CD8-positive, alpha-beta T cell (primary cell): ENCODE measurements at places on chromosomes 11 and 22.
A peak's percentile ranks its signal among the peaks of the same experiment; 100 is the strongest.

DNA sequence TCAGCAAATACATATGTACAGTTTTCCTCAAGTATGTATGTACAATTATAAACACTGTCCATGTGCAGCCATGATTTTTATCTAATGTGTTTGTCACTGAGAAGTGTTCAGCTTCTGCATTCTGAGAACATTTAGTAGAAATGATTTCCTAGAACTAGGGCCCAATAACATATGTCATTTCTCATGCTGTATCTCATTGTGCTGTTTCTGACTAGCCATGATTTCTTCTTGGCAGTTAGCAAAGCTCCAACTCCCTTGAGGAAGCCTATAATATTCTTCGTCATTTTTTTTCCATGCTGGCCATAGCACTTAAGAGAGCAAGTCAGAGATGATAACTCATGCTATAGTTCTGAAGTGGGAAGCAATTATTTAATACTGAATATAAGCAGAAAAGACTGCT, 187.8 kb downstream of the DDX10 start:
- DNase-seq: no peak

GRCh38 chr22:41557401-41558240, 3.2 kb upstream of the CSDC2 start:
- no peak for DNase-seq

DNA sequence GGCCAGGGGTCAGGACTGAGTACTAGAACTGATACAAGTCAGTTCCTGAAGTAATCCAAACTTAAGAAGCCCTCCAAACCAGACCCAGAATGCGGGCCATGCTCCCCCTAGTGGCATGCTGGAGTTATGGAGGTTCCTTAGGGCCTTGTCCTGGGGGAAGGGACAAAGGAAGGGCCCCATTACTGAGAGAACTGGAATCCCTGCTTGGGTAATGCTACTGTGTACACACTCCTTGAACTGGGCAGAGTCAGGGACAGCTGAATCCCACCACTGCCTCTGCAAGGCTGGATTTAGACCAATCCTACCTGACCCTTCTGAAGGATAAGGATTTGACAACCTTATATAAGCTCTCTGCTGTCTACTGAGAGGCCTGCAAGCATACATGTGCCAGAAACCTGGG, 97.3 kb upstream of the AKIP1 start:
- peak; percentile 4 for DNase-seq

GRCh38 chr22:30235687-30236170, 10.8 kb downstream of the LIF start:
- DNase-seq: no peak

GRCh38 chr11:82858133-82858532, 42.1 kb downstream of the PRCP start:
- no peak for DNase-seq

DNA sequence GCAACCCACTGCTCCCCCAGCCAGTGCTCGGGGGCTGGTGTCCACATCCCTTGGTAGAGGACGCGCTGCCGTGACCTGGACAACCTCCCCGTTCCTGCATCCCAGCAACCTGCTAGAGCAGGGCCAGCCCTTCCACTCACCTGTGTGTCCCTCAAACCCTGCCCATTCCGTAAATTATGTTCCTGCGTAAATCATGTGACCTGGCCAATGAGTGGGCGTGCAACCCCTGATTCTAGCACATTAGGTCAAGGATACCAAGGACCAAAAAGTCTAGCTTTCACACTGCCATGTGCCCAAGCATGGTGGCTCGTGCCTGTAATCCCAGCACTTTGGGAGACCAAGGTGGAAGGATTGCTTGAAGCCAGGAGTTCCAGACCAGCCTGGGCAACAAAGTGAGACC, 25.7 kb downstream of the CD5 start:
- DNase-seq: no peak

- peak; percentile 51 for DNase-seq
Observed at GRCh38 chr11:2196970-2197770, 25.6 kb upstream of the TH start.

DNA sequence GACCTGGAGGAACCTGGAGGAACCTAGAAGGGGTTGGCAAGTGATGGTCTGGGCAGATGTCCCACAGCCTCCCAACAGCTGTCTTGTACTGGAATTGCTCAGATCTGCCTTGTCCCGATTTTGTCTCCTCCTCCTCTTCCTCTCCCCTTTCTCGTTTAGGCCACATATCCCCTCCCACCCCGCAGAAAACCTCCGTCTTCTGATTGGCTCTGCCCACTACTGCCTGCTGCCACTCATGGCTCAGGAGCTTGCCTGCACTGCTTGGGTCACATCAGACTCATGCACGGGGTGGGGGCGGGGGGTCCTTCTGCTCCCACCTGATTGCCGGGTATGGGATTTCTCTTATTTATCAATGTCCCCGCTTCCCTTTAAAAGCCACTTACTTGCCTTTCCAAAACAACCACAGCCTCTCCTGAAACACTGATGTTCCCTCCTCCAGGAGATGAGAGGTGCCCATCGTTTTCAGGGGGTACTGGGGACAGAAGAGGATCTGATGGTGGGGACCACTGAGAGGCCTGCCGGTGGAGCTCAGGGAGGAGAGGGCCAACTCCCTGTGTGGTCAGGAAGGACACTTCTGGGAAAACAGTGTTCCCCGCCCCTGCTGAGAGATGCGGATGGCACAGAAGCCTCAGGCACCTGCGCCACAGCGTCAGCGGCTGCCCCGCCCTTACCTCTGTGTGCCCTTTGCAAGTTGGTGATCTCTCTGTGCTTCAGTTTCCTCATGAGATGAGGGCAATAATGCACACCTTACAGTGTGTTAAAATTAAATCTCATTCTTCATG, 14.7 kb downstream of the TOM1 start:
- DNase-seq: no peak

DNA sequence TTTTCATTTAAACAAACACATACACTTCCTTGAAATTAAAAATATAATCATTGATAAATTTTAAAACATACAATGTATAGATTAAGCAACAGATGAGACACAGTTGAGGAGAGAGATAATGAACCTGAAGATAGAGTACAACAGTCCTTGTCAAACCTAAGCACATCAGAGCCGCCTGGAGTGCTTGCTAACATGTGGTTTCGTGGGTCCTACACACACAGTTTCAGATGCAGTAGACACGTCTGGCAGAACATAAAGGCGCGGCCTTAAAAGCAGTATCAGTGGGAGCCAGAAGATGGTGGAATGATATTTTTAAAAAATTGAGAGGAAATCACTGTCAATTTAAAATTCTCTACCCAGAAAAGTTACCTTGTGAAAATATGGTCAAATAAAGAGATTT, 134.4 kb downstream of the MPPED1 start:
- no peak for DNase-seq

DNA sequence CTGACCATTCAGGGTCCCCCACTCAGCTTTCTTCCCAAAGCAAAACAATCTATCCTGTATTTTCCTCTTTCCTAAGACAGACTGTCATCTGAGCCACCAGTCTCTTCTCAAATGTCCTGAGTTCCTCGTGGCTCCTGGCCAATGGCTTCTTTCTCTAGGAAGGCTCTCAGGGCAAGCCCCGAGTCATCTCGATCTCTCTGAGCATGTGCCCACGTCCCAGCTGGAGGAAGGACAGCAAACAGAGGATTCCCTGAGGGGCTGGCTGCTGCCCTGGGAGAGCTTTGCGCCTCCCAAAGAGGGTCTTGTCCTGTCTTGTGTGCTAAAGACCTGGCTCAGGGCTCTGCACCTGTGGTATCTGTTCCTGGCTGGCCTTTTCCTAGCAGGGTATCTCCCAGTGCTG, 8.3 kb downstream of the SLC37A2 start:
- no peak for DNase-seq

DNA sequence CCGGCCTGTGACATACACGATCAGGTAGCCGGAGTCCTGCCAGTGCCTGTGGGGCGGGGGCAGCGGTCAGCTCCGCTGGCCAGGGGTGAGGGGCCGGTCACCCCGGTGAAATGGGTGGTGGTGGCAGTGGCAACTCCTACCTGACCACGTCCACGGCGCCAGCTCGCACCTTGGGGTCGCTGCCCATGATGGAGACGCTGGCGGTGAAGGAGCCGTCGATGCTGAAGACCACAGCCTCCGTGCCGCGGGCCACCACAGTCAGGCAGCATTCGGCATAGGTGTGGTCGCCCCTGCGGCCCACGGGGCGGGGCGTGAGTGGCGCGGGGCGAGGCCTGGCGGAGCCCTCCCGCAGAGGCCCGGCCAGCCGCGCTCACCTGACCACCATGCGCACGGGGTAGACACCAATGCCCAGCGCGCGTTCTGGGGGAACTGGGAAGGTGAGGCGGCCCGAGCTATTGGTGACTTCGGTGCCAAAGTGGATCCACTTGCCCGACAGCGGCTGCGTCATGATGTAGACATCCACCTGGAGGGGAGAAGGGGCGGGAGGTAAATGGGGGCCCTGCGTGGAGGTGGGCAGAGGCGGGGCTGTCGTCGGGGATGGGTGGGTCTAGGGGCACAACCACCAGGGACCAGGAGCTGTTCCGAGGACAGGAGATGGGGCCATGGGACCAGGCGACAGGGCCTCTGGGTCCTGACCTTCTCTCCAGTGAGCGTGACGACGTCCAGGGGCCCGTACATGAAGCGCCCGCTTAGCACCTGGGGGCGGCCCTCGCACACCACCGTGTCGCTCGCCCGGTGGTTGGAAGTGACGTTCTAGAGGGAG, 10.9 kb downstream of the AIP start:
- DNase-seq: no peak

GRCh38 chr11:1573903-1574237, 1.8 kb upstream of the DUSP8 start:
- no peak for DNase-seq

DNA sequence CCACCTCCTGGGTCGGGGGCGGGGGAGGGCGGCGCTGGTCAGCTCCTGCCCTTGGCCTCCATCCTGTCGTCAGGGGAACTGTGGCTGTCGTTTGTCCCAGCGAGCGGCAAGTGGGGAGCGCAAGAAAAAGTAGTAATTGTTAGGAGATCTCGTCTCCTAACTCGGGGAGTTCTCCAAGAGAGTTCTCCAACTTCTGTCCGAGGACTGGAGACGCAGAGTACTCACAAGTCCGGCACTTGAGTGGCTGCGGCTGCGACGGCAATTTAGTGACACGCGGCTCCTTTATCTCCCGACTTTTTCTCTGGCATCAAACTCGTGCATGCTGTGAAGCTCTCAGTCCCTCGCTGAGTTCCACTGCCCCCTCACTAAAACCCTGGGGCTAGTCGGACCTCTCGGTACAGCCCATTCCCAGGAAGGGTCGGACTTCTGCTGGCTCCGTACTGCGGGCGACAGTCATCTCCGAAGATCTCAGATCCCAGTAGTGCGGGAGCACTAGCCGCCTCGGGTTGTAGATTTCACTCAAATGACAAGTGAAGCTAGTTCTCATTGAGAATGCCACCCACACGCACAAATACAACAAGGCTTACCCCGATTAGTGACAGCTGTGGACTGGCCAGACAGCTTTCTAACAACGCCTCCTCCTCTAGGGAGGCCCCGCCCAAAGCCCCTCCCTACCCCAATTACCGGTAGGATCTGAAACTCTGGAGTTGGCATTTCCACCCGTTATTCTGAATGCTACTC, at the start of gene PGR:
Gene PGR, minus strand, starts transcription at position 611 of the 741 bp plus-strand sequence. CDS start 743 bp downstream, outside the sequence.
- DNase-seq: no peak

DNA sequence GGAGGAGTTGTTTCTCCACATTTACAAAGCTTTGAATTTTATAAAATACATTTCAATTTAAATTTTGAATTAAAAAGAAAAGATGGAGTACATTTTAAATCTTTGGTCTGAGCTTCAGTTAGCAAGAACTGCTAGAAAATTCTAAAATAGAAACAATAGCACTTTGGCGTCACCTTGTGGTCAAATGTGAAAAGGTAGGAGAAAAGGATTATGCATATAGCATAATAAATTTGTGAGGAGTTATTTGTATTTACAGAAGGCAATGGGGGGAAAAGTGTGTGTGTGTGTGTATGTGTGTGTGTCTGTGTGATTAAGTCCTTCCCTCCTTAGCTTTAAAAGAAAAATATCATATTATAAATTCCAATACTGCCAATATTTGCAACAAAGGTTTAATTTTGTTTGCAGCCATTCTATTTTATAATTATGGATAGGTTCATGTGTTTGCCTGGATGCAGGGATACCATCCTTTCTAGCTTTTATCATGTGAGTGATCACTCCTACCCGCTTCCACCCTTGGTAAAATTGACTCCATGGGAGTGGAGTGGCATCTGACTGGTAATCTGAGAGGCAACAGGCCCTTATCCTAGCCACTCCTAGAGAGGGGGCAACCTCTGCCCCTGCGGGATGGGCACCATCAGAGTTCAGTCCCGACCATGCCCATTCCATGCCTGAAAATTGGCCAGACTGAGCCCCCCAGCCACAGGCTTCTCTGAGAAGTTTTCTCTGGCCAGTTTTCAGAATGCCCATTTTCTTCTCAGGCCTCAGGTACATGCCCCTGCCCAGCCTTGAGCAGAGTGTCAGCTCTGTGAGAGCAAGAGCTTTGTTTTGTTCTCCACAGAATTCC, 13.6 kb upstream of the LGR4 start:
- no peak for DNase-seq

DNA sequence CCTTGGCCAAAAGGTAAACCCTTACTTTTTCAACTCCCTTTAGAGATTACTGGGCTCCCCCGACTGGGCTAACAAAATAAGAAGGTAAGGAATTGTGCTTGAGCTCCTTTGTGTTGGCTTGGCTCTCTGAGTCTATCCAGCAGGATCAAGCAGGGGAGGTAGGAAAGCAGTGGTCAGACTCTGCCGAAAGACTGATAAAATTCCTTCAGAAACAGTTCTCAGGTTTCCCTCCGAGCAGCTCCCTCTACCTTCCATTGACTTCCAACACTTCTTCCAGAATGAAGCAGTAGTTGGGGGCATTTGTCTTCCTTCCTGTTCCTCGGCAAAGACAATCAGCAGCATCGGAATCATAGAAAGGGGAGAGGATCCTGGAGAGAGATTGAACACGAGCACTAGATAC, 16.1 kb upstream of the CARD18 start:
- DNase-seq: no peak

DNA sequence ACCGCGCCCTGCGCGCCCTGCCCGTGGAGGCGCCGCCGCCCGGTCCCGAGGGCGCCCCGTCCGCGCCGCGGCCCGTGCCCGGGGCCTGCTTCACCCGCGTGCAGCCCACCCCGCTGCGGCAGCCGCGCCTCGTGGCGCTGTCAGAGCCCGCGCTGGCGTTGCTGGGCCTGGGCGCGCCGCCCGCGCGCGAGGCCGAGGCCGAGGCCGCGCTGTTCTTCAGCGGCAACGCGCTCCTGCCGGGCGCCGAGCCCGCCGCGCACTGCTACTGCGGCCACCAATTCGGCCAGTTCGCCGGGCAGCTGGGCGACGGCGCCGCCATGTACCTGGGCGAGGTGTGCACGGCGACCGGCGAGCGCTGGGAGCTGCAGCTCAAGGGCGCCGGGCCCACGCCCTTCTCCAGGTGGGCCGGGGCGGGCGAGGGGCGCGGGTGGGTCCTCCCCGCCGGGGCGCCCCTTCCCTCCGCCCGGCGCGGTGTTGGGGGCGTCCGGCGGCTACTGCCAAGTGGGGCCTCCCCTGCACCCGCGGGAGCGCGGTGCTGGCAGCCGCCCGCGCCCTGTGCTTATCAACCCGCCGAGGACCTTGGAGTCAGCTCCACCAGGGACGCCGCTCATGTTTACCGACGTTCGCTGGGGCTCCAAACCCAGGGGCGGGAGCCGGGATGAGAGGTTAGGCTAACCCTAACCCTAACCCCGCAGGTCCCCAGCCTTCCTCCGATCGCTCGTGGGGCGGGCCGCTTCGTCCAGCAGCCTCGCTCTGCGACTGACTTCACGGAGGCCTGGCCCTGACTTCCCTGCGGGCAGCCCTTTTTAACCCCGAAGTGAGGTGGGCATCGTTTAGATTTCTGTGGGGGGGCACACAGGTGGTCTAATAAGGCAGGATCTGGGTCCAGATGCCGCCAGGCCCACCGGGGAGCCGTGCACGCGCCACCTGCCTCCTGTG, 649 bp downstream of the SELENOO start:
- DNase-seq: no peak

GRCh38 chr11:111069066-111069465, 176.5 kb upstream of the POU2AF2 start:
- DNase-seq: no peak

- DNase-seq: no peak
Observed at GRCh38 chr11:129375751-129376657, at the start of gene BARX2. Gene BARX2, plus strand, starts transcription at chr11:129375848. Its CDS starts 188 bp downstream, at chr11:129376036.
